ENCODE measurements at places on chromosomes 7 and 10.

DNA sequence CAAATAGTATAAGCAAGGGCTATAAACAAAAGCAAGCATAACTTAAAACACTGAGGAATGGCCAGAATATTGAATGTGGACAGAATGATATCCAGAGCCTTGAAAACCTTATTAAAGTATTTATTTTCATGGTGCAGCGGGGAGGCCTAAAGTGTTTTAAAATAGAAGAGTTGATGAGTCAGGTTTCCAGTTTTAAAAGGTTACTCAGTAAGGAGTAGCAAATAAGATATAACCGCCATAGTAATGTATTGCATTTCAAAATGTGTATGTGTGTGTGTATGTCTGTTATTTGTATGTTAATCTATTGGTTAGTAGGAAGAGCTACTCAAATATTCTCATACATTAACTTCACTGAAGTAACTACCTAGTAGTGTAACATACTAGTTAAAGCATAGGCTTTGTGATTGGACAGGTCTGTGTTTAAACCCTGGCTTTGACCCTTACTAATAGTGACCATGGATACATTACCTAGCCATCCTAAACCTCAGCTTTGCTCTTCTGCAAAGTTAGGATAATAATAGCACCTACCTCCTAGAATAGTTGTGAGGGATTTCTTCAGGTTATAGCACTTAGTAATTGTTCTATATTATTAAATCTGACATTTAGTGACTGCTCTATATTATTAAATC lies 16.9 kb downstream of the CUTC start:
- no peaks in the 10 kb centered on the region for H3K27me3 ChIP-seq
- no peak for DNase-seq
- H3K27ac ChIP-seq = no peak overlapping the region
- H3K36me3 ChIP-seq = peaks cover 58% of the 10 kb centered on the region
- no peak overlapping the region for H3K4me3 ChIP-seq

DNA sequence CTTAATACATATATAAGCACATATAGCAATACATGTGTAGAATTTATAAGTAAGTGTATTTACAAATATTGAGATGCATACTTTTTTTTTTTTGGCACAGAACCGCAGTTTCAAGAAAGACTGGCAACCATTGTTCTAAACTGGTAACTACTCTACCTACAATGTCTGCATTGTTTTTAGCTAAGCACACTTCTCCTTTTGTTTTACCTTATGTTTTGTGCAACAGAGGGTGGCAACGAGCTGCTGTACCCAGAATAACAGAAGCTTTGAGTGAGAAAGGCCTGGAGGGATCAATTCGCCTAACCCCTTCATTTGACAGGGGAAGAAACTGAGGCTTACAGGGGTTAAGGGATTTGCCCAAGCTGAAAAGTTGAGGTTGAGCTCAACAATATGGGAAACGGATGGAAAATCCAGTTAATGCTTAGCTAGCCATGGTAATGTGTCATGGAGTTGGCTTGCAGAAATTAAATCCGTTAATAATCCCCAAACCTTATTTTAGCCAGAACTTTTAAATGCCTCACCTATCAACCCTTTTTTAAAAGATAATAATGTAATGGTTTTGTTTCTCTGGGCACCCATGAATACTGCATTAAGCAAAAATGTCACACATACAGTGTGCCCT lies 25.5 kb downstream of the FZD1 start:
- no peaks in the 10 kb centered on the region for H3K36me3 ChIP-seq
- peaks cover 2% of the 10 kb centered on the region for H3K27me3 ChIP-seq
- H3K27ac ChIP-seq = no peak overlapping the region
- no peak overlapping the region for H3K4me3 ChIP-seq

DNA sequence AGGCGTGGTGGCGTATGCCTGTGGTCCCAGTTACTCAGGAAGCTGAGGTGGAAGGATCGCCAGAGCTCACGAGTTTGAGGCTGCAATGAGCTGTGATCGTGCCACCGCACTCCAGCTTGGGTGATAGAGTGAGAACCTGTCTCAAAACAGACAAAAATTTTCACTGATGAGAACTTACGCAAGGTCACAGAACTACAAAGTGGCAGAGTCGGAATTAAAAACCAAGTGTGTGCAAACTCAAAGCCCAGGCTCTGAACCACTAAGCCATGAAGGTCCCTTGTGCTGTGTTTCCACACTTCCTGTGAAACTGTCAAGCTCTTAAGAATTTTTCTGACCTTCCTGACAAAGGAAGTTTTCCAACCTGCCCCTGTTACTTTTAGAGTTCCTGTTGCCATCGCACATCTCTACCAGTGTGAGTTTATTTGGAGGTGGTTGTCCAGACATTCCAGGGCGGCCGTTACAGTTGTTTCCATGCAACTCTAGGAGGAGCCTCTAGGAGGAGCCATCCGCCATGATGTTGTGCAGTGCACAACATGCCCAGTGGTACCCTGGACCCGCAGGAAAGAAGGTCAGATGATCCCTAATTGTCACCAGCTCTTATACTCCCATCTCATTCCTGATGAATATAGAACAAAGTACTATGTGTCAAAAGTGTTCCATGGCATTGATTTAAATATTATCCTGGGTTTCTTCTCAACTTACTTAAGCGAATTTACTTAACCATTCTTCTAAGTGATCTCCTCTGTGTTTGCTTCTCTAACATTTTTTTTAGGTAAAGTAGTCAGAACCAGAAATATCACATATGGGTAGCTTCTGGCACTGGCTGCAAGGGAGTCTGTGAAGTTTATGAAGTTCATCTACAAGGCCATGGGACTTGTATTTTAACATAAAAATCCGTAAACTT lies 49.0 kb upstream of the LYZL1 start:
- DNase-seq = no peak
- no peaks in the 10 kb centered on the region for H3K27me3 ChIP-seq
- no peaks in the 10 kb centered on the region for H3K4me1 ChIP-seq
- H3K36me3 ChIP-seq = no peaks in the 10 kb centered on the region
- H3K27ac ChIP-seq = no peak overlapping the region
- no peak overlapping the region for H3K4me3 ChIP-seq

GRCh38 chr10:13593535-13593934 lies 6.8 kb downstream of the PRPF18 start:
- H3K4me1 ChIP-seq = peaks cover 10% of the 10 kb centered on the region
- H3K27me3 ChIP-seq = no peaks in the 10 kb centered on the region
- H3K4me3 ChIP-seq = no peak overlapping the region
- H3K36me3 ChIP-seq = peaks cover 10% of the 10 kb centered on the region
- no peak overlapping the region for H3K27ac ChIP-seq

GRCh38 chr10:21173802-21174714 lies 276.9 kb upstream of the NEBL start:
- H3K36me3 ChIP-seq = no peaks in the 10 kb centered on the region
- H3K4me1 ChIP-seq = peaks cover 3% of the 10 kb centered on the region
- H3K4me3 ChIP-seq = peak overlapping the region; percentile 42

DNA sequence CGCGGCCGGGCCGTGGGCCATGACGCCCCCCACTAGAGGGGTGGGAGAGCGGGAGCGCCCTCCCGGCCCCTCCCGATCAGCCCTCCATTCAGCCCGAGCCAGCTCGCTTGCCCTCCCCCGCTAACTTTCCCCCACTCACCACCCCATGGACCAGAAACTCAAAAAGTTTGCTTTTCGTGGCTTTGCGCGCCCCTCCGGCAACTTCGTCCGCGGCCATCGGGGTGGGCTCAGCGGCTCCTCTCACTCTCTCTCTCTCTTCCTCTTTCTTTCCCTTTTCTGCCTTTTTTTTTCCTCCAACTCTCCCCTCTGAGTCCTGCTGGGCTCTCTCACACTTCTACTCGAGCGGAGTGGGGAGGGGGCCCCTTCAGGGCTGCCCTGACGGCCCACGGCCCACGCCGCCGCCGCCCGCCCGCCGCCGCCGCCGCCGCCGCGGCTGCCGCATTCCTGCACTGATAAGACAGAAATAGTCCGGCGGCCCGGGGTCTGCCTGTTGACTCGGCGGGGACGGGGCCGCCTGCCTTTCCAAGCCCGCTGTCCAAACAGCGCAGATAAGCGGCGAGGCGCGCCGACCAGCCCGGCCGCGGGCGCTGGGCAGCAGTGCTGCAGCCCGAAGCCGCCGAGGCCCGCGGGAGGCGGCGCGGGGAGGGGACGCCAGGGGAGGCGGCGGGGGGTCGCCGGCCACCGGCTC lies at the start of gene SMARCD3:
Gene SMARCD3 (minus strand): TSS at position 349 of the 688 bp plus-strand sequence. CDS start 132 bp downstream, at position 217.
- peaks cover 66% of the 10 kb centered on the region for H3K27me3 ChIP-seq
- DNase-seq = no peak
- H3K36me3 ChIP-seq = no peaks in the 10 kb centered on the region
- H3K27ac ChIP-seq = no peak within 1 kb of the TSS

GRCh38 chr7:35520810-35521625 lies 173.9 kb downstream of the HERPUD2 start:
- no peaks in the 10 kb centered on the region for H3K36me3 ChIP-seq
- no peak overlapping the region for H3K27ac ChIP-seq
- no peak overlapping the region for H3K4me3 ChIP-seq
- H3K4me1 ChIP-seq = peaks cover 4% of the 10 kb centered on the region

GRCh38 chr7:112665709-112666108 lies 124.5 kb downstream of the TMEM168 start:
- H3K4me1 ChIP-seq = no peaks in the 10 kb centered on the region
- no peak overlapping the region for H3K4me3 ChIP-seq
- DNase-seq = no peak
- peaks cover 1% of the 10 kb centered on the region for H3K27me3 ChIP-seq
- no peak overlapping the region for H3K27ac ChIP-seq

GRCh38 chr7:107939573-107940489 lies 48.8 kb downstream of the DLD start:
- H3K4me1 ChIP-seq = peaks cover 2% of the 10 kb centered on the region
- H3K27me3 ChIP-seq = no peaks in the 10 kb centered on the region

DNA sequence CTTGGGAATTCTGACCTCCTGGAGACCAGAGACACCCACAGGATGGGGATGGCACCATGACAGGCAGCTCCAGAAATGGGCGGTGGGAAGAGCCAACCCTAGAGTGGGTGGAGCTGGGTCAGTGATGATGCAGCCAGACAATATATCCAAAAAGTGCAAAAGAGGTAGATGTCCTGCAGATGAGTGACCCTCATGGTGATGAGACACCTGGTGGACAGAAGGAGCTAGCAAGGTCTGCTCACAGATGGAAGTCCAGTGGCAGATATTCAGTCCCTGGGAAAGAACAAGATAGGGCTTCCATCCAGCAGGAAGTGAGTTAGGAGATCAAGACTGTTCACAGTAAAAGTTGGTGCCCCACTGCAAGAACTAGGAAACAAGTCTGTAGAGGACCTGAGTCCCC lies 19.2 kb upstream of the GRB10 start:
- H3K36me3 ChIP-seq = no peaks in the 10 kb centered on the region
- no peak overlapping the region for H3K4me3 ChIP-seq
- H3K27me3 ChIP-seq = peaks cover 34% of the 10 kb centered on the region
- peaks cover 2% of the 10 kb centered on the region for H3K4me1 ChIP-seq

DNA sequence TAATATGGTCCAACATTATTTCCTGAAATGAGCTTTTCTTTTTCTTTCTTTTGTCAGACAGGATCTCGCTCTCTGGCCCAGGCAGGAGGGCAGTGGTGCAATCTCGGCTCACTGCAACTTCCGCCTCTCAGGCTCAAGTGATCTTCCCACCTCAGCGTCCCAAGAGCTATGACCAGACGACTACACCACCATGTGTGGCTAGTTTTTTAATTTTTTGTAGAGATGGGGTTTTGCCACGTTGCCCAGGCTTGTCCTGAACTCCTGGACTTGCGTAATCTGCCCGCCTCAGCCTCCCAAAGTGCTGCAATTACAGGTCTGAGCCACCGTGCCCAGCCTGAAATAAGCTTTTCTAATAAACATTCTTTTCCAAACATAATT lies 48.6 kb downstream of the CUL2 start:
- H3K27ac ChIP-seq = no peak overlapping the region
- H3K36me3 ChIP-seq = peaks cover 55% of the 10 kb centered on the region
- no peak overlapping the region for H3K4me3 ChIP-seq
- DNase-seq = no peak
- no peaks in the 10 kb centered on the region for H3K27me3 ChIP-seq
- peaks cover 8% of the 10 kb centered on the region for H3K4me1 ChIP-seq

GRCh38 chr7:141838581-141838980 lies 2.7 kb downstream of the PRSS37 start:
- no peaks in the 10 kb centered on the region for H3K27me3 ChIP-seq
- DNase-seq = no peak
- no peak overlapping the region for H3K4me3 ChIP-seq
- H3K27ac ChIP-seq = no peak overlapping the region
- no peaks in the 10 kb centered on the region for H3K4me1 ChIP-seq

DNA sequence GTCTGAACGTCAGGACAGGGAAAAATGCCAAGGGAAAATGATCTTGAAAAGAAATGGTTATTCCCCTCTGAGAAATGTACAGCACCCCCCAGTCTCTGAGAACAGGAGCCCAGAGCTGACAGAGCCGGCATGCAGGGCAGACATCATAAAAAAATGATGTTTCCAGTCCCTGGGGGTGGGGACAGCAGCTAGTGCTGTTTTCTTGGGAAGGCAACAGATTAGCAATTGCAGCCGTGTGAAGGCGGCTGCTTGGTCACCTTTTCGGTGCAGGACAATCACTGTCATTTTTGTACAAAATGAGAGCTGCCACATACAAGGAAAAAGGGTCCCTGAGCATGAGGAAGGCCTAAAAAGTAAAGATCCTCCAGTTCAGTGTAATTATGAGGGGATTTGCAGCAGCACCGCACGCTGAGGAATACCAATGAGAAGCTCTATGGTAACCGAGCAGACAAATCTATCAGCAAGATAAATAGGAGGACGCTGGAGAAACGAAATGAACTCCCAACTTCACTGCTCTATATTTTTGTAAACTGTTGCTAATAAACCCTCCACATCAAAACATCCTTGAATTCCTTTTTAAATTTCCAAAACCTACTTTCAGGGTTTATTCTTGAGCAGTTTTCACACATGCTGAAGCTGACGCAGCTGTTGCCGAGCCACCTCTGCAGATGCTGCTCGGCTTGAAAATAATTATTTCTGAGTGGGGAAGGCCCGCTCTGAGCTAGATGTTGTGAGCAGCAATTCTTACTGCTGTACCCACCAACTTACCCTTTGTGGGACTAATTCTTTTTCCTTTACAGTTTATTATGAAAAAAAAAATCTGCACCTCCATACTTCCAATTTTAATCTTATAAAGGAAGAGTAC lies 98.2 kb upstream of the NEBL start:
- no peak overlapping the region for H3K27ac ChIP-seq
- H3K27me3 ChIP-seq = no peaks in the 10 kb centered on the region
- H3K4me3 ChIP-seq = no peak overlapping the region
- H3K4me1 ChIP-seq = no peaks in the 10 kb centered on the region
- H3K36me3 ChIP-seq = no peaks in the 10 kb centered on the region
- no peak for DNase-seq

DNA sequence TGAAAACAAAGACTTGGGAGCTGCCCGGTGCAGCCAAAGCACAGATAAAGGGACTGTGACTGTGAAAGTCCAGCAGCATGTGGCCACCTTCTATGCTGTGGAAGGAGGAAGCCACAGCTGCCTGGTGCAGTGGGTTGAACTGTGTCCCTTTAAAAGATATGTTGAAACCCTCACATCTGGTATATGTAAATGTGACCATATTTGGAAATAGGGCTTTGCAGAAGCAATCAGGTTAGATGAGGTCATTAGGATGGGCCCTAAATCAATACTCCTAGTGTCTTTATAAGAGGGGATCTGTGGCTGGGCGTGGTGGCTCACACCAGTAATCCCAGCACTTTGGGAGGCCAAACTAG lies 136.9 kb downstream of the GLI3 start:
- H3K27me3 ChIP-seq = no peaks in the 10 kb centered on the region
- H3K4me3 ChIP-seq = no peak overlapping the region
- no peaks in the 10 kb centered on the region for H3K36me3 ChIP-seq
- H3K27ac ChIP-seq = no peak overlapping the region
